ENCODE measurements at places on chromosomes 1 and 21. TPM values are rescaled to one million over a fixed set of nuclear protein-coding genes. Genes with fewer than 3 reads are reported as not detected.
A peak's percentile ranks its signal among the peaks of the same experiment; 100 is the strongest.

- peaks cover 6% of the 10 kb centered on the region for H3K4me1 ChIP-seq
- no peak overlapping the region for H3K4me3 ChIP-seq
- no peaks in the 10 kb centered on the region for H3K27me3 ChIP-seq
- DNase-seq, result no peak
- H3K27ac ChIP-seq, result no peak overlapping the region
These were observed 43.9 kb downstream of the DUSP10 start for GRCh38 chr1:221697923-221698425.

- no peak for DNase-seq
- H3K4me3 ChIP-seq, result no peak overlapping the region
- H3K27ac ChIP-seq, result no peak overlapping the region
- no peaks in the 10 kb centered on the region for H3K27me3 ChIP-seq
- no peaks in the 10 kb centered on the region for H3K36me3 ChIP-seq
These were observed 64.8 kb downstream of the PIK3R3 start for GRCh38 chr1:46067652-46068051.

DNA sequence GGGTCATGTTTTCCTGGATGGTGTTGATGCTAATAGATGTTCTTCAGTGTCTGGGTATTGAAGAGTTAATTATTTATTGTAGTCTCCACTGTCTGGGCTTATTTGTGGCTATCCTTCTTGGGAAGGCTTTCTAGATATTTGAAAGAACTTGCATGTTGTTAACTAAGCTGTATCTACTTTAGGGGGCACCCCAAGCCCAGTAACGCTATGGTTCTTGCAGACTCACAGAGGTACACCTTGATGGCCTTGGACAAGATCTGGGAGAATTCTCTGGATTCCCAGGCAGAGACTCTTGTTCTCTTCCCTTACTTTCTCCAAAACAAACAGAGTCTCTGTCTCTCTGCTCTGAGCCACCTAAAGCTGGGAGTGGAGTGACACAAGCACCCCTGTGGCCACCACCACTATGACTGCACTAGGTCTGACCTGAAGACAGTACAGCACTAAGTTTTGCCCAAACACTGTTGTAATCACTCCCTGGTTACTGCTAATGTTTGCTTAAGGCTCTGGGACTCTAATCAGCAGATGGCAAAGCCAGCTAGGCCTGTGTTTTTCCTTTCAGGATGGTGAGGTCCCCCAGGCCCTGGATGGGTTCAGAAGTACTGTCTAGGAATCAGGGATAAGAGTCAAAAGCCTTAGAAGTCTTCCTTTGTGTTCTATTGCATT is 76.5 kb upstream of the C1orf21 start:
- DNase-seq, result no peak
- no peak overlapping the region for H3K4me3 ChIP-seq
- H3K27ac ChIP-seq, result no peak overlapping the region

- H3K27ac ChIP-seq, result no peak overlapping the region
- no peaks in the 10 kb centered on the region for H3K27me3 ChIP-seq
- H3K4me1 ChIP-seq, result no peaks in the 10 kb centered on the region
- peaks cover 34% of the 10 kb centered on the region for H3K36me3 ChIP-seq
- no peak for DNase-seq
These were observed 82.4 kb downstream of the RAB3GAP2 start for GRCh38 chr1:220189750-220190347.

Gene DNAJB4
- total RNA-seq, result 8.8 TPM

GRCh38 chr1:175070818-175071217 is 3.2 kb downstream of the TNN start:
- H3K27ac ChIP-seq, result no peak overlapping the region
- DNase-seq, result no peak
- no peak overlapping the region for H3K4me3 ChIP-seq
- peaks cover 15% of the 10 kb centered on the region for H3K4me1 ChIP-seq
- peaks cover 7% of the 10 kb centered on the region for H3K27me3 ChIP-seq

Gene PDE9A
- 7.3 TPM for total RNA-seq

- DNase-seq, result no peak
- peaks cover 7% of the 10 kb centered on the region for H3K4me1 ChIP-seq
- H3K4me3 ChIP-seq, result no peak overlapping the region
- peaks cover 16% of the 10 kb centered on the region for H3K36me3 ChIP-seq
- no peak overlapping the region for H3K27ac ChIP-seq
These were observed 61.3 kb downstream of the XKR8 start for GRCh38 chr1:28021064-28021463.

Gene C2CD4D
- 2.1 TPM for total RNA-seq

DNA sequence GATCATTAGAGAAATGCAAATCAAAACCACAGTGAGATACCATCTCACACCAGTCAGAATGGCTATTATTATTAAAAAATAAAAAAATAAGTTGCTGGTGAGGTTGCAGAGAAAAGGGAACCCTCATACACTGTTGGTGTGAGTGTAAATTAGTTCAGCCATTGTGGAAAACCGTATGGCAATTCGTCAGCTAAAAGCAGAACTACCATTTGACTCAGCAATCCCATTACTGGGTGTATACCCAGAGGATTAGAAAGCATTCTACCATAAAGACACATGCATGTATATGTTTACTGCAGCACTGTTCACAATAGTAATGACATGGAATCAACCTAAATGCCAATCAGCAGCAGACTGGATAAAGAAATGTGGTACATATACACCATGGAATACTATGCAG is 42.2 kb downstream of the GIPC2 start:
- no peak overlapping the region for H3K27ac ChIP-seq
- H3K4me1 ChIP-seq, result no peaks in the 10 kb centered on the region
- H3K4me3 ChIP-seq, result no peak overlapping the region
- no peaks in the 10 kb centered on the region for H3K36me3 ChIP-seq
- DNase-seq, result no peak

Gene GBP2
- total RNA-seq, result 253 TPM

DNA sequence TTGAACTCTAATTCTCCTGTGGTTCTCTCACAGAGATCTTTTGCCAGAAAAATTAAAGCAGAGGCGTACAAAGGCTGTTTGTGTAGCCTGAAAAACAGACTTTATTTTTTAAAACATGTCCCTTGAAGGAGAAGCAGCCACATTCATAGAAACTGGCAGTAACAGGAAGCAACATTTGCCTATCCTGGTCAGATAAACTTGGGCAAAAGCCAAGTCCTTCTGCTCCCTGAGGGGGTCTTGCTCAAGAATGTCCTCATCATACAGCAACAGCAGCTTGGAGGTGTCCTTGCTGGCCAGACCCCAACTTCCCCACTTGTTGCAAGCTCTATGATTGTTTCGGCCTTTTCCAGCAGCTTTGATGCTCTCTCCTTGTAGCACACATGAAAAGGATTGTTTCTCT is 36.3 kb downstream of the MSTO1 start:
- no peak overlapping the region for H3K27ac ChIP-seq
- peaks cover 4% of the 10 kb centered on the region for H3K4me1 ChIP-seq
- peaks cover 7% of the 10 kb centered on the region for H3K36me3 ChIP-seq
- no peak overlapping the region for H3K4me3 ChIP-seq

GRCh38 chr21:38342739-38343138 is 85.9 kb downstream of the KCNJ15 start:
- H3K4me1 ChIP-seq, result peaks cover under 1% of the 10 kb centered on the region
- H3K36me3 ChIP-seq, result no peaks in the 10 kb centered on the region
- H3K4me3 ChIP-seq, result no peak overlapping the region
- H3K27me3 ChIP-seq, result peaks cover 3% of the 10 kb centered on the region

Gene SFN
- total RNA-seq, result 0.87 TPM

Gene ZNF281
- total RNA-seq, result 10.8 TPM

DNA sequence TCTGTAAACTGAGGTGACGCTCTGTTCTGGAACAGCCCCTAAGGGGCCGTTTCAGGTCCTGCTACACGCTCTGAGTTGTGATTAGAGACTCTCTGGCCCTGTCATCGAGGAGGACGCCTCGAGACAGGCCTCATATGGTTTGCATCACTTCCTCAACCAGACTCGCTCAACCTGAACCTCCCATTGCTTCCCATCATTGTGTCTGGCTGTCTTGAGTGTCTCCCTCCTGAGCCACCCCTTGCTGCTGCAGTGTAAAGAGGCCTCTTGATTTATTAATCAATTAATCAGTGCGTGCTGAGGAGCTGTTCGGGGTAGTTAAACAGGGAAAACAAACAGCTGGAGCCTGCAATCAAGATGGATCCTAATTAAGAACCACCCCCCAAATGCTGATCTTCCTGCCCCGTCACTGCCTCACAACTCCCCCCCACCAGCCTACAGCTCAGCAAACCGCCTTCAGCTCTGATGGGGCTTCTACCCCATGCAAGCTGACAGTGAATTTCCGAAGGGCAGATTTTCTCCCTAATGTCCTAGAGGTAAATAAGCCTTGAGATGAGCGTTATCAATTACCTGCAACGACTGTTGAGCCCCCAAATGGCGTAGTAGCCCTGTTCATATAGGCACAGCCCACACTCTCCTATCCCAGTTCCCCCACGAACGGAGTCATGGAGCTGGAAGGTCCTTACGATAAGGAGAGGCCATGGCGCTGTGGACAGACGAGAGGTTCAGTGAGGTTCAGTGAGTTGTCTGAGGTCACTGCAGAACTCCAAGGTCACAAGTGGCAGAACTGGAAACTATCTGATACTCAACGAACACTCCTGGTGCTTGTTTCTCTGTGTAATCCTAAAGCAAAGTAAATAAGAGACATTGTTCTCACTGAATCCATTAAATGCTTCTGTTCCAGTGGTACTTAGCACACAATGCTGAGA is 210.6 kb downstream of the KIF26B start:
- DNase-seq, result no peak
- H3K4me3 ChIP-seq, result no peak overlapping the region
- no peaks in the 10 kb centered on the region for H3K27me3 ChIP-seq
- no peaks in the 10 kb centered on the region for H3K36me3 ChIP-seq

GRCh38 chr1:68377098-68377497 is 72.7 kb downstream of the RPE65 start:
- no peaks in the 10 kb centered on the region for H3K27me3 ChIP-seq
- H3K4me3 ChIP-seq, result no peak overlapping the region
- DNase-seq, result no peak
- no peaks in the 10 kb centered on the region for H3K36me3 ChIP-seq
- H3K4me1 ChIP-seq, result no peaks in the 10 kb centered on the region

- DNase-seq, result no peak
- peaks cover 5% of the 10 kb centered on the region for H3K4me1 ChIP-seq
- H3K36me3 ChIP-seq, result no peaks in the 10 kb centered on the region
- H3K4me3 ChIP-seq, result no peak overlapping the region
- no peak overlapping the region for H3K27ac ChIP-seq
These were observed 106.4 kb downstream of the CTH start for GRCh38 chr1:70517444-70517843.

DNA sequence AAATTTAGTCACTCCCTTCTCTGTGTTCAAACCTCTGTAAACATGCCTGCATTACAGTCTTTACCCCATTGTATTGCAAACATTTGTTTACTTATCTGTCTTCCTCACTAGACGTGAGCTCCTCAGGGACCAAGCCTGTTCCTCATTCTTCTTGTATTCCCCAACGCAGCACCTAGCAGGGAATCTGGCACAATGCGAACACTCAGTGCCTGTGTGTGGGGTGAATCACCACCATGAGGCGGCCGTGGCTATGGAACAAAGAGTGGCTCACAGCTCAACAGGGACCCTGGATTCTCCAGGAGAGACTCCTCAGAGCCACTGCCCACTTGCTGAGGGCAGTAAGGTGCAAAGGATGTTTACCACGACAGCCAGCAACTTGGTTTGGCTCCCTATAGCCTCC is 95.9 kb downstream of the DDX20 start:
- H3K4me1 ChIP-seq, result no peaks in the 10 kb centered on the region
- H3K36me3 ChIP-seq, result no peaks in the 10 kb centered on the region
- peaks cover 6% of the 10 kb centered on the region for H3K27me3 ChIP-seq
- DNase-seq, result no peak
- H3K4me3 ChIP-seq, result no peak overlapping the region

DNA sequence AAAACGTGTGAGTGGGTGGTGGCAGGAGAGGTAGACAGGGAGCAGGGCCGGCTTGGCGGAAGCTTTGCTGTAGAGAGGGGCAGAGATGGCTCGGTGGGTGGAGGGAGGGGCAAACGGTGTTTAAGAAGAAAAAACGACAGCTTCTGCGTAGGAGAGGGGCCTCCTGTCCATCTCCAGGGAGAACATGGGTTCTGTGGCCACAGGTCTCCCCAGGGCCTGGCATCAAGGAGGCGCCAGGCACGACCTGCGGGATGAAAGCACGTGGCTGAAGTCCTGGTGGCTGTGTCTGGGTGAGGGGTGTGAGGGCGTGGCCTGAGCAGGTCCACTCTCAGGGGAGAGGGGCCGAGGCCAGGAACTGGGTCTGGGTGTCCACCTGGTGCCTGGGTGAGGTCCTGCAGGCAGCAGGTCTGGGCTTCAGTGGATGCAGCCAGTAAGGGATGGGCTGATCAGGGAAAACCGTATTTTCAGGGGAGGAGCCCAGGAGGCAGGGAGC is 940 bp upstream of the PRKCZ start:
- H3K36me3 ChIP-seq, result no peaks in the 10 kb centered on the region
- no peak overlapping the region for H3K27ac ChIP-seq
- H3K4me3 ChIP-seq, result peak overlapping the region; percentile 68
- H3K4me1 ChIP-seq, result peaks cover 24% of the 10 kb centered on the region

DNA sequence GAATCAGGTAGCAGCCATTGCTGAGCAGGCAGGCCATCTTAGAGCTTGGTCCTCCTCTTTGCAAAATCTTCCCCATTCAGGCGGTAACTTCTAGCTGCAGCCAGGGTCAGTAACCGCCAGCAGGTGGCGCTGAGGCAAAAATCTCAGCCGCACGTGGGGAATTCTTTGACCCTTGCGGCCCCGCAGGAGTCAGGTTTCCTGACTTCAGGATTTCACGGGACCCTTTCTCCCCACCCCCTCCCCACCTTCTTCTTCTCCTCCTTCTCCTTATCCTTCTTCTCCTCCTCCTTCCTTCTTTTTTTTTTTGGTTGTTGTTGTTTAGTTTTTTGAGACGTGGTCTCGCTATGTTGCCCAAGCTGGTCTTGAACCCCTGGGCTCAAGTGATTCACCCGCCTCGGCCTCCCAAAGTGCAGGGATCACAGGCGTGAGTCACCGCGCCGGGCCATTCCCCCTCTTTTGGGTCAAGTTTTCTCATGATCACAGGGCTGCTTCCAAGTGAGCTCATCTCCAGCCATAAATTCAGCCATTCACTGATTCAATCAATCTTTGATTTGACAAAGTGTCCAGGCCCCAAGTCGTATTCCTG is 33.4 kb upstream of the TENT5B start:
- peaks cover 20% of the 10 kb centered on the region for H3K4me1 ChIP-seq
- H3K4me3 ChIP-seq, result peak overlapping the region; percentile 65
- no peaks in the 10 kb centered on the region for H3K36me3 ChIP-seq
- peak; percentile 83 for DNase-seq

- no peak overlapping the region for H3K4me3 ChIP-seq
- no peaks in the 10 kb centered on the region for H3K27me3 ChIP-seq
- H3K27ac ChIP-seq, result no peak overlapping the region
These were observed 853.8 kb downstream of the USP25 start for GRCh38 chr21:16583556-16583955.

DNA sequence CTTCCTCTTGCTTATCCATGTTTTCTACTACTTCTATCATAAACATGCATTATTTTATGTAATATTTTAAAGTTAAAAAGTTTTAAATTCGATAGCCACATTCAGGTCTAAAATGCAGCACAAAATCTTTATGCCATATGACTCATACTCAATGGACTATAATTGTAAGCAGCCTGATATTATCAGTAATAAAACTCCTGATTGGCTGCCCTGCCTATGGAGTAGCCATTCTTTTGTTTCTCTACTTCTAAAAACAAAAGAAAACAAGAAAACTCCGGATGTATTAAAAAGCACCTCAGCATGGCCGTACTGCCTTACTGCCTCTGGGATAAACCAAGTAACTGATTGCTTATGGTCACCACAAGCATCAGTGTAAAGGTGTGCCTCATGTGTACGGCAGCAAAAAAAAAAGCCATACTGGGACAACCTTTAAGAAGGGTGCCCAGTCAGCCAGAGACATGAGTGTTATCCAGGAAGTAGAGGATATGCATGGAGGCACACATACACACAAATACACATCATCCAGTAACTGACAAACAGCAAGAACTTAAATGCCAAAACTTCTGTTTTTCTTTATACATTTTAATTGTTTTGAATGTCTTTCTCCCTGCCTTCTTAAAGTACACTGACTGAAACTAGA is 9.2 kb downstream of the SLC35D1 start:
- H3K36me3 ChIP-seq, result peaks cover 46% of the 10 kb centered on the region
- peaks cover 2% of the 10 kb centered on the region for H3K4me1 ChIP-seq
- DNase-seq, result no peak

Measured in activated CD4-positive, alpha-beta T cell treated with anti-CD3 and anti-CD28 coated beads for 36 hours (primary cell).